ENCODE measurements at places on chromosomes 7 and 10.
A peak's percentile ranks its signal among the peaks of the same experiment; 100 is the strongest.

DNA sequence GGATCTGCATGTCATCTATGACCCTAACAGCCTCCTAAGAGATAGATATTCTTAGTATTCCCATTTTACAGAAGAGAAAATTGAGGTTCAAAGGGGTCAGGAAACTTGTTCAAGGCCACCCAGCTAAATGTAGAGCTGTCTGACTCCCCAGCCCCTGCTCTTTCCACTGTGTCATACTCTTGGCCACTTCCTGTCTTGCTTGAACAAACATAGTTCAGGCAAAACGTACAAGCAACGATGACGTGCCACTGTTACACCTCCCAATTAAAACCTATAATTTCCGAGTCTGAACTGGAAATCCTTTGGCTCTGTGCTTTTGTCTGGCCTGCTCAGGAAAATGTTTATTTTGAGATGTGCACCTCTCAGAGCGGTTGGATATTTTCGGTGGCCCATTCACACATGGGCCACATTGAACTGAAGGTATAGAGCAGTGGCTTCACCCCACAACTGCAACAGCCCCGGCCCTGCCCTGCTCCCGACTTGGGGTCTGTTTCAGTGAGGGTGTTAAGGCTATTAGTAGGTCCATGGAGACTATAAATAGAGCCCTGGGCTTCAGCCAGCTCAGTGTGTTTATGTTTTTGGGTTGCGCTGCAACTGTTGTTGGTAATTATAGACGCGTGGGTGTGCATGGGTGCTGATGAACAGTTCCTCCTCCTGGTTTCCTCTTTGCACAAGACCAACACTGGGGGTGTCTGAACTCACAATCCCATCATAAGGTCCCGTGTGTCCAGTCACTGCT, 172.3 kb upstream of the ADO start:
- peak; percentile 70 for DNase-seq

- DNase-seq: peak; percentile 66
These were observed 87.7 kb upstream of the PRKCQ start for GRCh38 chr10:6667679-6668270.

DNA sequence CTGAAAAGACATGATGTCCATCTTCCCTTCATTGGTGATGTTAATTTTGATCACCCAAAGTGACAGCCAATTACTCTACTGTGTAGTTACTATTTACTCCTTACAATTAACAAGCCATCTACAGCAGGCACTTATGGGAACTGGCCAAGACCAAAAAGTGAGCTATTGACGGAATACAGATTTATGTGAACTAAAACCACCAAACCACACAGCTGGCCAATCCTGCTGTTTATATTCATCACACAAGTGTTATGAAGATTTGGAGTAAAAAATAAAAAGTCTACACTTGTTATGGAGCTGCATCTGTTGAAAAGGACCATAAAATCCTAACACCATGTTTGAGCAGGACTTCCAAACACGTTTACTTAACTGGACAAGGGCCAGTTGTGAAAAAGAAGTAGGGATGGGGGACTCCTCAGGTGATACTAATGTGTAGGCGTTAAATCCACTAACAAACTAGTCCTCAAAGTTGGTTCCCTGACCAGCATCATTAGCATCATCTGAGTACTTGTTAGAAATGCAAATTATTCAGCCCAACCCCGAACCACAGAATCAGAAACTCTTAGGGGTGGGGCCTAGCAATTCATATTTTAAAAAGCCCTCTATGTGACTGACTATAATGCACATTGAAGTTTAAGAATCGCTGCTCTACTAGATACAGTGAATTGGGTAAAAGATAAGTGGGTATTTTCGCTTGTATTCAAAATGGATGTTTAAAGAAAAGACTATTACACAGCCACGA, 11.6 kb downstream of the MCMBP start:
- DNase-seq: no peak

- no peak for DNase-seq
These were observed 37.1 kb upstream of the AGBL3 start for GRCh38 chr7:134949171-134949570.

- DNase-seq: no peak
These were observed 130.6 kb downstream of the TCERG1L start for GRCh38 chr10:131180740-131181415.

GRCh38 chr7:2445898-2446555, 30.2 kb downstream of the GRIFIN start:
- no peak for DNase-seq

DNA sequence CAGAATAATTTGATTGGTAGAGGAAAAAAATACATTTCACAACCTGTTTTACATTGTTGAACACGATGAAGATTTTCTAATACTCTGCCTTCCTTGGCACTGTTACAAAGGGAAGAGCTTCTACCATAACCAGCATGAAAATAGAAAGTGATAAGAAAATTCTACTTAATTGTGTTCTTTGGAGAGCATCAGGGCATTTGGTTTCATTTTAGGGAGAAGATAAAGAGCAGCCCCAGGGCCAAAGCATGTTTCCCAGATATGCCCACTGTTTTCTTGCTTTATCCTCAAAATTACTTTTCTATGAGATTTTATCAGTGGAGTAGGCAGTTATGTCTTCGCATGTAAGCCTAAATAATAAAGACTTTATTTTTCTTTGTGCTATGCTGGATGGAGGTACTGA, 9.5 kb downstream of the CHRM2 start:
- no peak for DNase-seq

- no peak for DNase-seq
These were observed 161.9 kb downstream of the BMPER start for GRCh38 chr7:34067005-34067778.

DNA sequence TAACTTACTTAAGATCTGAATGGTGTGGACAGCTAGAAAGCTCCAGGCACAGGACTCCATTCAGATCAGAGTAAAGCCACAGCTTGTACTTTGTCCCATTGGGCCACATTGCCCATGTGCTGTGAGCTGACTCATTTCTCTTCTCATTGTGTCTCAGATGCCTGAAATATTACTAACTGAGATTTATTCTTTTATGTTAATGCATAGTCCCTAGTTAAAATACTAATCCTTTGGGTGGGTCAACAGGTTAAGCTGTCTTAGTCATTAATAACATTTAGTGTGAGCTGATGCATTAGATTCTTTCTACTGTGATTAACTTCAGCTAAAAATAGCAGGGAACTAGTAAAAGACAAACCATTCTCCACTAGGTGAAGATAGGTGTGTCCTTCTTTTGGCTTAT, 104.7 kb upstream of the ARMC3 start:
- DNase-seq: no peak

DNA sequence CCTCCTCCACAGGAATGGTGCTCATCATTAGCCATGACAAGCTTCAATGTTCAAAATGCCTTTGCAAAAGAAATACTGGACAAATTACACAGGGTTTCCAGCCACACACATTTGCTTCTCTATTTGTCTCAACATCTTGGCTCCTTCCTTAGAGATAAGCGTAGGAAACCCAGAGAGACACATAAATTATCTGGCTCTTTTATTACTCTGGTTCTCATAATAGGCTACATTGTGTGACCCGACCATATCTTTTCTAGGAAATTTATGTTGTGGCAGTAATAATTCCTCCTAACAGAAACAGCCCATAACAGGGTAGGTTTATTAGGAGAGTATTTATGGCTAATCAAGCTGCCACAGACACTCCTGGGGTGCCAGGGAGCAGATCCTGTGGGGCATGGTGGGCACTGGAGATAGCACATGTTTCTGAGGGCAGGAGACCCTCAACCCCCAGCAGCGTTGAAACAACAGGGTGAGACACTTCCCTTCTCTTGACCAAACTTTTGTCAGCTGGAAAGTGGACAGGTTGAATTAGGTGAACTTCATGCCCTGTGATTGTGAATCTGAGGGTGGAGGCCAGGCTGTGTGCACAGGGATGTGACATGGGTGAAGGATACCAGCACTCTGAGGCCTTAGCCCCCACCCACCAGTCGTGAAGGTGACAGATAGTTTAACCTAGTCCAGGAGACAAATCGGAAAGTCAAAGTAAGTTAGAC, 295.9 kb upstream of the ZNF32 start:
- no peak for DNase-seq

DNA sequence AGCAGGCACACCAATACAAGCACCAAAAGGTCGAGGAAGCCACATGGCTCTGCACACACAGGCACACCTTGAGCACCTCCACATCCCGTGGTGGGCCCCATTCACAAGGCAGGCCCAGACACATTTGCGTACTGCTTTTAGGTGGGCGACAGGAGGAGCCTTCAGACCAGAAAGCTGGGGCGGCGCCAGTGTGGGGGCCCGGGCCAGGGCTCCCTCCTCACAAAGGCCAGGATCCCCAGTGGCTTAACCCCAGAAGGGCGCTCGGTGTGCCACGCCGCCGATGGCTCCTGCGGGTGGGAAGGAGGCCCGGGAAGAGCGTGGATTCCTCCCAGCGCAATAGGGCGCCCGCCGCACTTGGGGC, 2.8 kb upstream of the SMARCD3 start:
- no peak for DNase-seq

DNA sequence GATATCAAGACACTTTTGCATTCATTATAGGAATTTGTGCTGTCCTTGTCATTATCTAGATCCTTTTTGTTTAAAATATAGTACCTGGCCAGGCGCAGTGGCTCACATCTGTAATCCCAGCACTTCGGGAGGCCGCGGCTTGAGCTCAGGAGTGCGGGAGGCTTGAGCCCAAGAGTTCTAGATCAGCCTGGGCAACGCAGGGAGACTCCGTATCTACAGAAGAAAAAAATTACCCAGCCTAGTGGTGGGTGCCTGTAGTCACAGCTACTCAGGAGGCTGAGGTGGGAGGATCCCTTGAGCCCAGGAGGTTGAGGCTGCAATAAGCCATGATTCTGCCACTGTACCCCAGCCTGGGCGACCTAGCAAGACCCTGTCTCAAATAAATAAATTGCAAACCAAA, 621 bp upstream of the MORN4 start:
- DNase-seq: peak; percentile 39

DNA sequence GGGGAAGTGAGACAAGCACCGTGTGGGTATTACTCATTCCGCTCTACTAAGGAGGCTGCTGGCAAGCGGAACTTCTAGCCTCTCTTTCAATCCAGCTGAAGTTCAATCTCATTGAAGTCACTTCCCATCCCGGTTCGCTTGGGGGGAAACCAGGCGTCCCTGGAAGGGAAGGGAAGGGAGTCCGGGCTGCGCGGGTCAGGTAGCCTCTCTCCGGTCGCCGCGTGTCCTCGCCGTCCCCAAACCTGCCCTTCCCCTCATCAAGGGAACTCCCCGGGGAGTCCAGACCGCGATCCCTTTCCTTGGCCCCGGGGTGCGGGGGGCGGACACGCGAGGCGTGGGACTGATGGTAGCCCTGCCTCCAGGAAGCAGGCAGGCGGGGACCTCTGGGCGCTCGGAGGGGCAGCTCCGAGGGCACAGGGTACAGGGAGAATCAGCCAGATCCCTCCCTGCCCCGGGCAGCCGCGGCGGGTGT, 598 bp upstream of the ZEB1 start:
- peak; percentile 86 for DNase-seq

DNA sequence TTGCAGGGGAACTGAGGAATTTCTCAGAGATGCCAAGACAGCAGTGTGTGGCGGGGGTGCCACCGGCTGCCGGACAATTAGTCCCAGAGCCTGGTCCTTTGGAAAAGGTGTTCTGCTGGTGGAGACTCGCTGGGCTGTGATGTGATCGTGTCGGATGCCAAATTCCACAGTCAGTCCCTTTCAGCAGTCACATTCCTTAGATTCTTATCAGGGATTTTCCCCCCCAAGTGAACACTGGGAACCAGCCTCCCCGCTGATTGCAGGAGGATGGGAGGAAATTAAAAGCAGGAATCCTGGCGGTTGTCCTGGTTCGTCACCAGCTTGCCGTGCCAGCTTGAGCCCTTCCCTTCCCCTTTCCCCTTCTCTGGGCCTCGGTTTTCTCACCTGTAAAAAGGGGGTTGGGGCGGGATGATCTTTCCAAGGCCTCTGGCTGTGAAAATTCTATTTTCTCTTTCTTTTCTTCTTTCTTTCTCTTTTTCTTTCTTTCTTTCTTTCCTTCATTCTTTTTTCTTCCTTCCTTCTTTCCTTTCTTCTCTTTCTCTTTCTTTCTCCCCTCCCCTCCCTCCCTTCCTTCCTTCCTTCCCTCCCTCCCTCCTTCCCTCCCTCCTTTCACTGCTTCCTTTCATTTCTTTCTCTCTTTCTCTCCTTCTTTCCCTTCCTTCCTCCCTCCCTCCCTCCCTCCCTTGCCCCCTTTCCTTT, 39.6 kb downstream of the COL26A1 start:
- no peak for DNase-seq
